ENCODE measurements at places on chromosomes 4 and X. TPM values are rescaled to one million over a fixed set of nuclear protein-coding genes. Genes with fewer than 3 reads are reported as not detected.
A peak's percentile ranks its signal among the peaks of the same experiment; 100 is the strongest.

GRCh38 chr4:20487446-20487845 is 212.8 kb upstream of the PACRGL start:
- peak; percentile 29 for DNase-seq

The SLC38A5 gene
- 21.8 TPM for total RNA-seq

GRCh38 chr4:3203971-3204431 is 45.0 kb upstream of the MSANTD1 start:
- DNase-seq = peak; percentile 69

GRCh38 chr4:156558373-156559025 is 413.1 kb downstream of the PDGFC start:
- peak; percentile 47 for DNase-seq

- DNase-seq = no peak
Observed at GRCh38 chr4:73006286-73006990, 63.1 kb downstream of the COX18 start.

DNA sequence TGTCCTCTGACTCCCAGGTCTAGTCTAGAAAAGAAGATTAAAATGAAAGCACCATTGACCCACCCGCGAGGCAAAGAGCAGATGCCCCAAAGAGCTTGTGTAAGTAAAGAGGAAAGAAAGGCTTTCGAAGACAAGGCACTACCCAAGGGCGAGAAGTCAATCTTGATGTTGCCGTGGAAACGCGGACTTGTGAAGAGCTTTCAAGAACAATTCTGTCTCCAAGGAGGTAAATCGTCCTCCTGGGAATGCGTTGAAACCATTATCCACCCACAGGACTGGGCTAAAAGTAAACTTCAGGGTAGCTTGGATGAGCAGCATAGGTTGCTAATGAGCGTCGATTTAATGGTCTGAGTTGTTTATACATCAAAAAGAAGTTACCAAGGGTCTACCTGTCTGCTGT is 189.3 kb downstream of the DHRSX start:
- DNase-seq = peak; percentile 33

DNA sequence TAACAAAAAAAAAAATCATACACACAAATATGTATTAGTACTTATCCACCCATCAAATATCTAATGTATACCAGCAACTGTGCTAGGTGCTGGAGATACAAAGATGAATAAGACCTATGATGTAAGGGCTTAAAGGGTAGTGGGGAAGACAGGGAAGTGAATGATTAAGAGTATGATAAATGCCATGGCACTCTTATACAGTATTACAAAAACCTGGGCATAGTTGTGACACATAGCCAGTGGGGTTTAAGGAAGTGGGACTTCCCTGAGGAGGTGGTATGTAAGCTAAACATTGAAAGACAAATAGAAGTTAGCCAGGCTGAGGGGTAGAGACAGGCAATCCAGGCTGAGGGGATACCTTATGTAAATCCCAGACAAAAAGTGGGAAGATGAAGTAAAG is 23.5 kb downstream of the CHM start:
- DNase-seq = no peak

DNA sequence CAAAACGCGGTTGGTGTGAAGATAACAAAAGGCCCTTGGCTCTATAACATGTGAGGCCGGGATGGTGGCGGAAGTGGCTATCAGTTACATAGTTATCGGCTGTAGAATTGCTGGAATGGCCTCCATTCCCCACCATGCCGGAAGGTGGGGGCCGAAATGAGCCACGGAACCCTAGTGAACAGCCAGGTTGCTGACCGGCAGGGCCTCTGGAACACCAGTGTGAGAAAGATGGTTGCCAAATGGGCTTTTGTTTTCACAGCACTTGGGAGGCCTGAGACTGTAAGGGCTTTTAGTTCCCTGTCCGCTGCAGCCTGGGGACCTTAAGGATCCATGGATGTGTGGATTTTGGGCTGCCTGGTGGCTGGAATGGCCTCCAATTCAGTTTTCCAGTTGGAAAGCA is 23.3 kb upstream of the ARX start:
- DNase-seq = no peak

GRCh38 chr4:17132226-17132625 is 233.8 kb upstream of the LDB2 start:
- DNase-seq = peak; percentile 52

- no peak for DNase-seq
Observed at GRCh38 chrX:10341309-10341708, 184.5 kb downstream of the CLCN4 start.

DNA sequence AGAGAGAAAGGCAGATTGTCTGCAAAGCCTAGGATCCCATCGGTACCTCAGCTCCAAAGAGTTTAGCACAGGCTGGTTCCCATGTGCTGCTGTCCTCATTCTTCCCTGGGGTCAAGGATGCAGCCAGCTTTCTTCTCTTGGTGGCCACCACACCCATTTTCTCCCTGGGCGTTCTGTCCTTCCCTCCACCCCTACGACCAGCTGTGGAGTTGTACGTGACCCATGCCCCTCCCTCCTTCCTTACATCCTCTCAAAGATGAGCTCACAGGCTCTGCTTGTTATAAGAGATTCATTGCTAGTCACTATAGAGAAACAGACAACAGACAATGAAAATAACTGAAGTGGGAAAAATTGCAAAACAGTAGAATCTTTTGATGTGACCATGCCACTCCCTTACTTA is 74.0 kb upstream of the KLF3 start:
- no peak for DNase-seq

DNA sequence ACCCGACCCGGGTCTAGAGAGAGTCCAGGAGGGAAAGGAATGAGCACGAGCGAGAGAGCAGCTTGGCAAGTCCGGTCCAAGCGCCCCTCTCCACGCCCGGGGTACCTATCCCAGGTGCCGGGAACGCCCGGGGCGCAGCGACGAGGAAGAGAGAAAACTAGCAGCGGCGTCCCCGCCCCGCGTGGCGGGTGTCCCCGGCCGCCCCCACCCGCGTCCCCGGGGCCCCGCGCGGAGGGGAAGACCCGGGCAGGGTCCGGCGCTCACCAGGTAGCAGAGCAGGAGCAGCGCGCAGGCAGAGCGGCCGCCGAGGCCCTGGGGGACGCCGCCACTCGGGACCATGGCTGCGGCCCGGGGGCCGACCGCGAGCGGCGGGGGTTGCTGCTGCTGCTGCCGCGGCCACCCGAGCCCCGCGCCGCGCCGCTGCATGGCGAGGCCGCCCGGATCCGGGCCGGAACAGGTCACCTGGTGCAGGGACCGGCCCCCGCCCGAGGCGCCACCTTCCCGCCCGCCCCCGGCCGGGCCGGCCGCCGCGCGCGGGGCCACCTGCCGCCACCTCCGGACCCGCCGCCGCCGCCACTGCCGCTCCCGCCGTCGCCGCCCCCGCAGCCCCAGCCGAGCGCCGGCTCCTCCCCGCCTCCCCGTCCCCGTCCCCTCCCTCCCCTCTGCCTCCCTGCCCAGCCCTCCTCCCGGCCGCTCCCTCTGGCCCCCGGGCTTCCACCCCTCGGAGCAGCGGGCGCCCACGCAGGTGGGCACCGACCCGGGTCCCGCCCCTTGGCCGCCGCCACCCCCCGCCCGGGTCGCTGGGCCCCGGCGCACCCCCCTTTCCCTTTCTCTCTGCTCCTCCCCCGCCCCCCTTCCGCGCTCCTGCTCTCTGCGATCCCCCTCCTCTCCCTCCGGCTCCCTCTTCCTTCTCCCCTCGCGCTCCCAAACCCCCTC is at the start of gene SEL1L3:
SEL1L3 (minus strand) TSS at position 578 of the 936 bp plus-strand sequence; CDS start at position 426, 152 bp downstream.
- DNase-seq = no peak

The DRP2 gene
- total RNA-seq = 0.50 TPM

GRCh38 chrX:134020910-134021309 is 35.5 kb upstream of the GPC3 start:
- DNase-seq = no peak

DNA sequence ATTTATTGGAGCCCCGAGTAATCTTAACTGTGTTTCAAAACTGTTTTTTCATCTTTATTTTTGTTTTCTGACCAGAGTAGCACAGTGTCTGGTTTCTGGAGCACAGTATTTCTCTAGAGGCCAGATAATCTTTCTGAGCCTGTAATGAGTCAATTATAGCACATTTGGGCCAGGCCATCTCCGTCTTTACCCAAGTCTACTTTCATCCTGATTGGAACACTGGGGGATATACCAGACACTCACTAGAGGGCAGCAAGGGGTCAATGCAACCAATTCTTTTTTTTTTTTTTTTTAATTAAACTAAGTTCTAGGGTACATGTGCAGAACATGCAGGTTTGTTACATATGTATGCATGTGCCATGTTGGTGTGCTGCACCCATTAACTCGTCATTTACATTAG is 282.0 kb downstream of the ARHGAP24 start:
- peak; percentile 63 for DNase-seq

DNA sequence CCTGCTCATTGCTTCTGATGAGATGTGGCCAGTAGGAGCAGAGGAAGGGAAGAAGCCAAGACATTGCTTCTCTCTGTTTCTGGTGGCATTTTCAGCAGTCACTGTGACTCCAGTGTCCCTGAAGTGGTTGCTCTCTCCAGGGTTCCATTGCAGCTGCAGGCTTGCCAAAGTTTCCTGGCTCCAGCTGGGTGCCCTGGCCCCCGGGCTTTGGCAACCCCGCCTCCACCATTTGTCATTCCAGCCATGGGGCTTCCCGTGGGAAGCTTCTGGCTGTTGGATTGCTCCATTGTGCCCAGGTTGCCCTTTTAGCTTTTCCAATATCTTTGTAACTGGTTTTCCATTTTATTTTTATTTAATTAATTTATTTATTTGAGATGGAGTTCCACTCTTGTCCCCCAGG is 12.7 kb downstream of the FGFBP1 start:
- no peak for DNase-seq

The MAGEB1 gene
- total RNA-seq = not detected

DNA sequence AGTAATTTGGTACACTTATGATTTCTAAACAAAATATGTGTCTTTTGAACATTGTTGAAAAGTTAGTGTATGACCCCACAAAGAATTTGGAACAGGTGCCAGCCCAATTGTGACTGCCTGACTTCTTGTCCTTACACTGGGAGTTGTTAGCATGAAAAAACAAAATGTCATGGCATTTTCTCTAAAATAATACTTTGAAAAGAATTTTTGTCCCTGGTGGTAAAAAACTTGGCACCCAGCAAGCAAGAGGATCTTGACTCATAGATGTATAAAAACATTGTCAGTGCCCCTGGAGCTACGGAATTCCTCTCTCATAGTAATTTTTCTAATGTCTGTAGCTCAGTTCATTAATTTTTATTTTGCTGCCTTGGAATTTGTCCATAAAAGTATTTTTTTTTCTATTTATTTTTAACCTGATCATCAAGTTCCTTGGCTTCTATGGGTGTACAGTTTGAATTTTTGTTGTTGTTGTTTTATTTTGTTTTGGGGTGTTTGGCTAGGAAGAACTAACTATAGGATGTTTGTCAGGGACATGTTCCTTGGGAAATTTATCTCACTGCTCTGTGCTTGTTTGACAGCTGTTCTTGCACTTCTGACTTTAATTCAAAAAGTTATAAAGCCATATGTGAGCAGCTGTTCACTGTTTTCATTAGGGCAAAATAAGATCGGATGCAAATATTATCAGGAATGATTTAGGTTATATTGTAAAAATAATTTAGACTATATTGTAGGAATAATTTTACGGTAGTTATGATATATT is 95.4 kb upstream of the NUDT6 start:
- peak; percentile 71 for DNase-seq

- peak; percentile 17 for DNase-seq
Observed at GRCh38 chrX:44871114-44871645, 1.8 kb upstream of the KDM6A start.

The DMRTC1 gene
- not detected for total RNA-seq

DNA sequence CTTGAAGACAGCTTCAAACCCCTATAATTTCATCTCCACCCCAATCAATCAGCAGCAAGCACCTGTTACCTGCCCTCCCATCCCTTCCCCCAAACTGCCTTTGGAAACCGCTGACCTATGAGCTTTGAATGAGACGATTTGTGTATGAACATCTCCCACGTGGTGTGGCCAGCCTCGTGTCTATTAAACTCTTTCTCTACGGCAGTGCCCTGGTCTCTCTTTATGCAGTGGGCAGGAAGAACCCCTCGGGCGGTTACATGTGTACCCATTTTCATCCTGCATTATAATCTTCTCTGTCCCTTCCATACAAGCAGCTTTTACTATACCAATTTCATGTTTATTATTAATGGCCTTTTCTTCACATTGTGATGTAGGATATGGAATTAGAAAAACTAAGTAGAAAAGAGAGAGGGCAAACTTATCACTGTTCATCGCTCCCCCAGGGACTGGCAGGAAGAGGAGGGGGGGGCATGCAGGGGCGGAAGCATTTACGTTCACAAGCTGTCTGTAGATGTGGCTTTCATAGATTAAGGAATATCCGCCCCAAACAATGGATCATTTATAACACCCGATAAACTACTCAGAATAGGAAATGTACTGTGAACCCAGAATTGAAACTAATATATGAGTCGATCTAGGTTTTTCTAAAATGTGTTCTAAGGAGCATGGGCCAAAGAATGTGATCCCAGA is 95.5 kb upstream of the ZNF518B start:
- DNase-seq = no peak
